ENCODE measurements at places on chromosomes 5 and 9.
A peak's percentile ranks its signal among the peaks of the same experiment; 100 is the strongest.

DNA sequence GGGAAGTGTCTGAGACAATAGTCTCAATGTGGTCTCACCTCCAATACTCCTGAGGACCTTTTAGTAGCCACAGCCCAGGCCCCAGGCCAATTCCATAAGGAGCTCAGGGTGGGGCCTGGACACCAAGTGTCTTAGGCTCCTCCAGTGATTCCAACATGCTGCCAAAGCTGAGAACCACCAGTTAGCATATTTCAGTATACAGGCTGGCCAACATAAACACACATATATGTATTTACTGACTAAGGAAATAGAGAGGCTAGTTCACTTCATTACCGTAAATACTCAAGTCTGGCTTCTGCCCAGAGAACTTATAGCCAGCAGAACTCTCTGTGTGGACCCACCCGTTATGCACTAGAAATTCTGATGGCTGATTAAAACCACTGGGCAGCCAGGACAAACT, 24.1 kb downstream of the S1PR3 start:
- no peaks in the 10 kb centered on the region for H3K4me1 ChIP-seq
- H3K27ac ChIP-seq, result no peak overlapping the region
- no peaks in the 10 kb centered on the region for H3K27me3 ChIP-seq

GRCh38 chr9:133621725-133622267, 12.6 kb upstream of the FAM163B start:
- H3K4me3 ChIP-seq, result no peak overlapping the region
- no peak for DNase-seq
- no peak overlapping the region for H3K27ac ChIP-seq

- peak; percentile 25 for DNase-seq
- peaks cover 13% of the 10 kb centered on the region for H3K4me1 ChIP-seq
- H3K36me3 ChIP-seq, result no peaks in the 10 kb centered on the region
- no peak overlapping the region for H3K4me3 ChIP-seq
- H3K27me3 ChIP-seq, result no peaks in the 10 kb centered on the region
Observed at GRCh38 chr9:19161257-19162025, 34.1 kb upstream of the PLIN2 start.

DNA sequence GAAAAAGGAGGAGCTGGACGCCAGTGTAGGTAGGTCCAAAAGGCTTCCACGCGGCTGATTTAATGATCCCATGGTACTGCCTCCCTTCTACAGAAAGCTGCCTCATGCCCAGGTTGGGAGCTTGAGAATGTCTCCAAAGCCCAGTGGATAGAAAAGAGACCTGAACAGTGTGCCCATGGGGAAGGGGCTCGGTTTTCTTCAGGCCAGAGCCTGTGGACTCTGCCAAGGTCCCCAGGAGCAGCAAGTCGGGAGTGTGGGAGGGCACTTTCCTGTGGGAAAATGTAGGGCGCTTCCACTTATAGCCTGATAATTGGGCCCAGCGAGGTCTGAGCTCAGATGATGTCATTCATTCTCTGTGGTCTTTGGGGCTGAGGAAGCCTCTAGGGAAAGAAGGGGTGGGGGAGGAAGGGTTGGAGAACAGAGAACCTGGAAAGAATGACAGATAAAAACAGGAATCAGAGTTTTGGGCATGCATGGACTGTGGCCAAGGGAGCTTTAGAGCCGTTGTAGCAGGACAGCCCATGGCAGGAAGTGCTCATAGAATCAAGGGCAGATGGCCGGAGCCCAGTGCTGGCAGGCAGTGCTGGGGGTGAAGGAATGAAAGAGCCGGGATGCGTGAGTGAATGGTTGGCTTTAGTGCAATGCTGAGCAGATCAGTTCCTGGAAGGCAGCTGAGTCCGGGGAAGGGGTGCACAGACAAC, 42.5 kb upstream of the SH3PXD2B start:
- DNase-seq, result no peak
- H3K36me3 ChIP-seq, result no peaks in the 10 kb centered on the region
- H3K27me3 ChIP-seq, result peaks cover 26% of the 10 kb centered on the region
- no peak overlapping the region for H3K4me3 ChIP-seq

- H3K36me3 ChIP-seq, result no peaks in the 10 kb centered on the region
- H3K27ac ChIP-seq, result no peak overlapping the region
Observed at GRCh38 chr5:14851999-14852526, 19.5 kb downstream of the ANKH start.

- H3K4me1 ChIP-seq, result no peaks in the 10 kb centered on the region
- DNase-seq, result no peak
- no peak overlapping the region for H3K4me3 ChIP-seq
- no peak overlapping the region for H3K27ac ChIP-seq
Observed at GRCh38 chr9:89866701-89867100, 261.9 kb downstream of the GADD45G start.

DNA sequence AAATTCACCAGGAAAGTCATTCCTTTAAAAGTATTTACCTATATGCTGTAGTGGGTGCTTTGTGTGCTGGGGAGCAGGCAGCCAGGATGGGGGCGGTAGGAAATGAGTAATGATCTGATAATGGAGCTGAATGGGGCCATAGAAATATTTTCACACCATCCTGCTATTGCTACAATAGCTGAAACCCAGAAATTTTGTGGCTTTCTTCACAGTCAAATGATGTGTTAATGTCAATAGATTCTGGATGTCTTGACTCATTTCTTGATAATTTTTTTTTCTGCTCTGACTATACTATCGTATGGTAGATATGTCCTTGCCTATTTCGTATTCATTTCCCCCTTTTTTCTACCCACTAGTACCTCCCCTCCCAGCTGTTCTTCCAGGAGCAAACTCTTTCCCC, 59.5 kb downstream of the RORB start:
- H3K4me1 ChIP-seq, result no peaks in the 10 kb centered on the region
- H3K36me3 ChIP-seq, result no peaks in the 10 kb centered on the region
- no peaks in the 10 kb centered on the region for H3K27me3 ChIP-seq
- no peak for DNase-seq
- no peak overlapping the region for H3K4me3 ChIP-seq

DNA sequence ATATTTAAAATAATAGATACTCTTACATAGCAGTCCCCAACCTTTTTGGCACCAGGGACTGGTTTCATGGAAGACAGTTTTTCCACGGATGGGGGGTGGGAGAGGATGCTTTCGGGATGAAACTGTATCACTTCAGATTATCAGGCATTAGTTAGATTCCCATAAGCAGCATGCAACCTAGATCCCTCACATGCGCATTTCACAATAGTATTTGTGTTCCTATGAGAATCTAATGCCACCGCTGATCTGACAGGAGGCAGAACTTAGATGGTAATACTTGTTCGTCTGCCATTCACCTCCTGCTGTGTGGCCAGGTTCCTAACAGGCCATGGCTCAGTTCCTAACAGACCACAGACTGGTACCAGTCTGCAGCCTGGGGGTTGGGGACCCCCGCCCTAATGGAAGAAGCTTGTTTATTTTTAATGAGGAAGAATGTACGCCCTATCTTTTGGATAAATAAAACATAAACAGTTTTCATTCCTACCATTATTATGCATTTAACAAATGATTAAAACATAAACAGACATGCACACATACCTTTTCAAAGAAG, 187.7 kb downstream of the ZSWIM6 start:
- no peak for DNase-seq
- no peaks in the 10 kb centered on the region for H3K4me1 ChIP-seq
- no peak overlapping the region for H3K4me3 ChIP-seq

DNA sequence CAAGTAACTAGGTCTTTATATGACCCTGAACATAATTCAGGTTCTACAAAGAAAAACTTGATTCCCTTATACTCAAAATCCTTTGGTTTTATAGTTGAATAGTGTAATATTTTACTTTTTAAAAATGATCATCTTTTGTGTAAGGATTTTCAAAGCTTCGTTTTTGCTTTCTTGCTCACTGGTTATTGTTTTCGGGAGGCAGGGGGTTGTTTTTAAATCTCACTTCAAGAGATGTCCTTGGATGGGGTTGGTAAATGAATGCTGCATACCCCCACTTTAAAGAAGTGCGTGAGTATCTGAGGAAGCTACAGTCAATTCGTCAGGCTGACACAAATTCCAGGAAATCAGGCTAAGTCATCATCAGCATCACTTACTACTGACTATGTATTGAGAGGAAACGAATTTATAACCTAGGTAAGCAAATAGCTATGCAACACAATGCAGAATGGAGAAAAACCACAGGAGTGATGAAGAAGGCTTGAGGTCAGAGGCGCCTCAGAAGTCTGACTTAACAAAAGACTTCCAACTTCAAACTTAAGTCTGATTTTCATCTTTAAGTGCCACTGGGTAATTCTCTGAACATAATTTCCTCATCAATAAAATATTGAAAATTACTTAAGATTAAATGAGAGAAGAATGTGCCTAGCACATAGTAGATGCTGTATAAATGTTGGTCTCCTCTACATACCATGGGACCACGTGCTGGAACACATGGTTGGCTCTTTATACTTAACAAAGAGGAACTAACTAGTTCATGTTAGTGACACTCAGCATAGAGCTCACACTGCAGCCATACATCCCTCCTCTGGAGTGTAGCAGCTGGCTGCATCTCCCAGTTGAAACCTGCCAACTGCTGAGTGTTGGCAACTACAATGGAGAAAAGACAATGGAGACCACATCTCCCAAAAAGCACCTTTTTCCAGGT, 106.0 kb upstream of the KIF2A start:
- H3K27ac ChIP-seq, result no peak overlapping the region
- no peak for DNase-seq
- H3K4me1 ChIP-seq, result no peaks in the 10 kb centered on the region
- no peaks in the 10 kb centered on the region for H3K27me3 ChIP-seq
- no peak overlapping the region for H3K4me3 ChIP-seq
- H3K36me3 ChIP-seq, result no peaks in the 10 kb centered on the region

DNA sequence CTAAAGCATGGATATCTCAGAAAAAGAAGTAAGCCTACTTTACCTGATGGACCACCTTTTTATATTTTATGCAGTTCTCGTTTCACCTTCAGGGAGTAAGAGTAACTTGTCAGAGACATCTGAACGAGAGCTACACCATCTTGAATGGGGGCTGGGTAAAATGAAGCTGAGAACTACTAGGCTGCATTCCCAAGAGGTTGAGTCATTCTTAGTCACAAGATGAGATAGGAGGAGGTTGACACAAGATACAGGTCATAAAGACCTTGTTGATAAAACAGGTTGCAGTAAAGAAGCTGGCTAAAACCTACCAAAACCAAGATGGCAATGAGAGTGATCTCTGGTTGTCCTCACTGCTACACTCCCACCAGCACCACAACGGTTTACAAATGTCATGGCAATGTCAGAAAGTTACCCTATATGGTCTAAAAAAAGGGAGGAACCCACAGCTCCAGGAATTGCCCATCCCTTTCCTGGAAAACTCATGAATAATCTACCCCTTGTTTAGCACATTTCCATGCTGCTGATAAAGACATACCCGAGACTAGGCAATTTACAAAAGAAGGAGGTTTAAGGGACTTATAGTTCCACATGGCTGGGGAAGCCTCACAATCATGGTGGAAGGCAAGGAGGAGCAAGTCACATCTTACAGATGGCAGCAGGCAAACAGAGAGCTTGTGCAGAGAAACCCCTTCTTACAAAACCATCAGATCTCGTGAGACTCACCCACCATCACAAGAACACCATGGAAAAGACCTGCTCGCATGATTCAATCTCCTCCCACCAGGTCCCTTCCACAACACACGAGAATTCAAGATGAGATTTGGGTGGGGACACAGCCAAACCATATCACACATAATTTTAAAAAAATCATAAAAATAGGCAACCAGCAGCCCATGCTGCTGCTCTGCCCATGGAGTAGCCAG, 62.5 kb downstream of the GIN1 start:
- no peak for DNase-seq
- no peaks in the 10 kb centered on the region for H3K36me3 ChIP-seq
- peaks cover 6% of the 10 kb centered on the region for H3K4me1 ChIP-seq
- H3K27me3 ChIP-seq, result no peaks in the 10 kb centered on the region
- H3K27ac ChIP-seq, result peak overlapping the region; percentile 58

DNA sequence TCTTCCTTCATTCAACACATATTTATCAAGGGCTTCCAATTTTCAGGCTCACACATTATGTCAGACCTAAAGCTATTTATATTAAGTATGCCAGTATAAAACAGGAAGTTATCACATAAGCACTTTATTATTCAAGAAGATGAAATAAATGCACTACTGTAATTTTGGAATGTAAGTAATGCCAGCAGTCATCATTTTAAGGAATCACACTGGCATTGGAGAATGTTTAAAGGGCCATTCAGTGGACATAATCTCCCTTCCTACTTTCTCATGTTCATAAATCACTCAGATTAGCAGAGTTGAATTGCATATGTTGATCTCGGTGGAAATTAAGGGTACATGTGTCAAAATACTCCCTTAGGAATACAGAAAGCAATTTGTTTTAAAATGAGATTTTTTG, 164.4 kb downstream of the GIN1 start:
- H3K4me1 ChIP-seq, result no peaks in the 10 kb centered on the region
- H3K36me3 ChIP-seq, result no peaks in the 10 kb centered on the region
- DNase-seq, result no peak
- H3K4me3 ChIP-seq, result no peak overlapping the region
- no peak overlapping the region for H3K27ac ChIP-seq

- no peak for DNase-seq
- no peak overlapping the region for H3K27ac ChIP-seq
- no peak overlapping the region for H3K4me3 ChIP-seq
- H3K4me1 ChIP-seq, result no peaks in the 10 kb centered on the region
- no peaks in the 10 kb centered on the region for H3K27me3 ChIP-seq
Observed at GRCh38 chr9:105046907-105047741, 119.2 kb upstream of the ABCA1 start.

GRCh38 chr5:95761771-95762651, 30.9 kb downstream of the RHOBTB3 start:
- peaks cover 94% of the 10 kb centered on the region for H3K36me3 ChIP-seq
- no peaks in the 10 kb centered on the region for H3K4me1 ChIP-seq
- no peak overlapping the region for H3K4me3 ChIP-seq
- H3K27me3 ChIP-seq, result no peaks in the 10 kb centered on the region
- no peak for DNase-seq

DNA sequence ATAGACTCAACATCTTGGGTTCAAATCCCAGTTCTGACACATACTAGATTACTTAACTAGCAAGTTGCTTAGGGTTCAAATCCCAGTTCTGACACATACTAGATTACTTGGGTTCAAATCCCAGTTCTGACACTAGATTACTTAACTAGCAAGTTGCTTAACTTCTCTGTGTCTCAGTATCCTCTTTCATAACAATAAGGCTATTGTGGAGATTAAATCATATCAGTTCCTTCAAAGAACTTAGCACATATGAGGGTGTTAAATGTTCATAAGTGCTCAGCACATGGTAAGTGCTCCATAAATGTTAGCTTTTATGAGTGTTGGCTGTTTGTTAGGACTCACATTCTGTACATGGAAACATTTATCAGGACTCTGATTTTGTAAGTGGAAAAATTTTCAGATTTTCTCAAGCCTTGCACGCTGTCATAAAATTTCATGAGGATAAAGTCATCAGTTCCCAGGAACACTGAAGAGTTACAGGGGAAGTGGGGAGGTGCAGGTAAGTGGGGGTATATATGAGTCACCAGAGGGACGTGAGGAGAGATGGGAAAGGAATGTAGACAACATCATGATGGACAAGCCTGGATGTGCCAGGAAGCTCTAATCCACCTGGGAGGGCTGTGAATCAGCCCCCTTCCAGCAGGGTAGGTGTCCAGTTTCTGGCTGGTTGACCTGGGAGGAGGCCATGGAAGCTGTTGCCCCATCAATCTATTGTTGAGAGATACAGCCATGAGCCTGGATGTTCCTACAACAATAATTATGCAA, 532.2 kb upstream of the WWC1 start:
- no peak for DNase-seq
- H3K4me3 ChIP-seq, result no peak overlapping the region
- no peaks in the 10 kb centered on the region for H3K36me3 ChIP-seq

Measured in K562 (cell line).